Tibial artery (tissue), 4 donors: ENCODE measurements at places on chromosomes 11 and 22.

DNA sequence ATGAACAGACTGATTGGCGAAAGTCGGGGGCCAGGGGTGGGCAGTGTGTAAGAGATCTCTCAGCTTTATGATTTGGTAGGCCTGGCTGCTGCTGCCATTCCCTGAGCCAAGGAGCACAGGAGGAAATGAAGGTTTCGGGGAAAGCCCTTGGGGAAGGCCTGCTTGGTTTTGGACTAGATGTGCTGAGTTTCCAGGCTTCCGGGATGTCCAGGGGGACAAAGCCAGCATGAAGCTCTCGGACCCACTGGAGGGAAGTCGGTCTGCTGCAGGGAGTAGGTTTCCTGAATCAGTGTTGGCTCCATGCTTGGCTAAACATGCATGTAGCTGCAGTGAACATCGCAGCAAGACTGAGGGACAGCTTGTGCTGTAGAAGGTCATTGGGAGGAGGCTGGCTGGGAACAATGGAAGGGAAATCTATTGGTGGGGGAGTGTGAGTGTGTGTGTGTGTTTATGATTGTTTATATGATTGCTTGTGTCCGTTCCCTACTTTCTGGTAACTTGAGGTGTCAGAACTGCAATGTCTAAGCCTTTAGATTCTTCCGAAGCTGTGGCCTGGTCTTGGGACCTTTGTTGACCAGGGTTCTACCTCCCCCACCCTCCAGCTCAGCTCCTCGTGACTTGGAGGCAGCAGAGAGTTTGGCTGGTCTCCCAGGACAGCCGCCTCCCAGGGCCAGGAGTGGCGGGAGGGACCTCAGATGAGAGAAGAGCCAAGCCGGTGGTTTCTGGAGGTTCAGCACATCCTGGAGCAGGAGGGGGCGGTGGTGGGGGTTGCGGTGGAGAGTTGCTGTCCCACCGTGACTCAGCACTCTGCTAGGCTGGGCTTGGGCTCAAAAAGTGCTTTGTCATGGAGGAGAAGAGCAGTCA is 4.0 kb upstream of the FTH1 start:
- no peaks in the 10 kb centered on the region for H3K27me3 ChIP-seq
- H3K27ac ChIP-seq: peak overlapping the region; percentile 98
- H3K4me3 ChIP-seq: no peak overlapping the region
- peak; percentile 99 for DNase-seq
- H3K36me3 ChIP-seq: no peaks in the 10 kb centered on the region

- no peak overlapping the region for H3K27ac ChIP-seq
- H3K36me3 ChIP-seq: no peaks in the 10 kb centered on the region
- H3K4me3 ChIP-seq: no peak overlapping the region
- DNase-seq: no peak
- H3K4me1 ChIP-seq: peaks cover under 1% of the 10 kb centered on the region
- peaks cover 36% of the 10 kb centered on the region for H3K27me3 ChIP-seq
Measured at GRCh38 chr11:115497303-115497702, 6.9 kb downstream of the CADM1 start.

GRCh38 chr11:117641008-117641915 is 155.8 kb downstream of the DSCAML1 start:
- no peak overlapping the region for H3K4me3 ChIP-seq
- H3K27ac ChIP-seq: no peak overlapping the region
- H3K36me3 ChIP-seq: no peaks in the 10 kb centered on the region
- no peak for DNase-seq

DNA sequence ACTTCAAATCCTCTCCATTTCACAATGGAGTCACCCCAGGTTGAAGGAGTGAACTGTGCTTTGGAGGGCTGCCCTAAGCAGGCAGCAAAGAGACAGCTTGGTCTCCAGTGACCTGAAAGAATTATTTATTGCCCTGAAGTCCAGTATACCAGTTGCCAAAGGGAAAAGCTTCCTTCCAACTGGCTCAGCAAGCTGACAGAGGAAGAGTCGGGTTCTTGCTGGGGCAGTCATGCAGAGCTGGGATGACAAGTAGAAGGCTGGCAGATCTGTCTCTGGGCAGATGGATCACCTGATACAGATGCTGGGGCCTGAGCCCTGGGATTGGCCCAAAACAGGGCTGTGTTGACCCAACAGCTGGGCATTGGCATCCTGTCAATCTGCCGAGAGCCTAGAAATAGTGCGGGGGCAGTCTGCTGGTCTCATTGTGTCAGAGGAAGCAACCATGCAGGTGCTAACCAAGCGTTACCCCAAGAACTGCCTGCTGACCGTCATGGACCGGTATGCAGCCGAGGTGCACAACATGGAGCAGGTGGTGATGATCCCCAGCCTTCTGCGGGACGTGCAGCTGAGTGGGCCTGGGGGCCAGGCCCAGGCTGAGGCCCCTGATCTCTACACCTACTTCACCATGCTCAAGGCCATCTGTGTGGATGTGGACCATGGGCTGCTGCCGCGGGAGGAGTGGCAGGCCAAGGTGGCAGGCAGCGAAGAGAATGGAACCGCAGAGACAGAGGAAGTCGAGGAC is at the start of gene THRSP:
Gene THRSP, plus strand, starts transcription at position 422 of the 742 bp plus-strand sequence. Its CDS starts 21 bp downstream, at position 443.
- no peak for DNase-seq
- peak within 1 kb of the TSS; percentile 2 for H3K27ac ChIP-seq
- H3K4me3 ChIP-seq: no peak within 1 kb of the TSS
- peaks cover under 1% of the 10 kb centered on the region for H3K36me3 ChIP-seq
- H3K4me1 ChIP-seq: no peaks in the 10 kb centered on the region

DNA sequence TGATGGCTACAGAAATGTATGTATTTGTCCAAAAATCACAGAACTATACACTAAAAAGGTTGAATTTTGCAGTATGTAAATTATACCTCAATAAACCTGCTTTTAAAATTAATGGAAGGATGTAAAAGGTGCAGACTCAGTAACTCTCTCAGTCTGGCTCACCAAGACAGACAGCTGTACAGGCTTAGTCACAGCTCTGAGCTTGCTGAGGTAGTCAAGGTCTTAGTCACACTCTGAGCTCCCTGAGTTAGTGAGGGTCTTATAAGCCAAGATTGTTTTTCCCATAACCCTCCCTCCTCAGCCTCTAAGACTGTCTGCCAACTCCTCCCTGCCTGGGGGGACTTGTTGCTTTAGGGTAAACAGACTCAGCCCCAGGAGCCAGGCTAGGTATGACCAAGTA is 59.3 kb upstream of the IZUMO1R start:
- no peak for DNase-seq
- no peak overlapping the region for H3K27ac ChIP-seq
- no peaks in the 10 kb centered on the region for H3K36me3 ChIP-seq
- no peaks in the 10 kb centered on the region for H3K27me3 ChIP-seq
- no peaks in the 10 kb centered on the region for H3K4me1 ChIP-seq

- H3K36me3 ChIP-seq: no peaks in the 10 kb centered on the region
- peak overlapping the region; percentile 90 for H3K27ac ChIP-seq
- H3K4me3 ChIP-seq: peak overlapping the region; percentile 63
- no peaks in the 10 kb centered on the region for H3K27me3 ChIP-seq
Measured at GRCh38 chr11:64803846-64804345, 882 bp upstream of the MAP4K2 start.

DNA sequence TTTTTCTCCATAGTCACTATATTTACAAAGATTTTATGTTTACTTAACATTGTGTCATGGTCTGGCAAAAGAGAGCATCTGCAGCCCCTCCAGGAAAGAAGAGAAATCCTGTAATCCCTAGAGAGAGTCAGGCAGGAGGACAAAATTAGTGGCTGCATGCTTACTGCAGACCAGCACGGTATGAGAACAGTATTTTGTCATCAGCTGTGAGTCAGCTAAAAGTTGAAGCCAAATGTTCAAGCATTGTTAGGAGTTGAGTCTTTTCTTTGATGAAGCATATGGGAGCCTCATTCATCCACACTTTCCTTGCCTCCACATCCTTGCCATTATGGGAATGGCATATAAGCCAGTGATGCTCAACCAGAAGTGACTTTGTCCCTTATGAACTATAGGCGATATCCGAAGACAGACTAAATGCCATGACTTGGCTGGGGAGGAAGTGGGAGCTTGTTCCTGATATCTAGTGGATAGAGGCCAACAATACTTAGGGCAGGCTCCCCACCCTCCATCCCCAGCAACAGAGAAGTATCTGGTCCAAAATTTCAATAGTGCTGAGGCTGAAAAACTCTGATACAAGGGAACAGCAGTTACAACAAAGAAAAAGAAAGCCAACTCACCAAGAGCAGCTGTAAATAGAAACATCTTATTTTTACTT is 112.0 kb upstream of the OR5AK2 start:
- H3K27ac ChIP-seq: no peak overlapping the region
- no peak overlapping the region for H3K4me3 ChIP-seq
- DNase-seq: no peak
- H3K36me3 ChIP-seq: no peaks in the 10 kb centered on the region
- no peaks in the 10 kb centered on the region for H3K27me3 ChIP-seq
- H3K4me1 ChIP-seq: no peaks in the 10 kb centered on the region

DNA sequence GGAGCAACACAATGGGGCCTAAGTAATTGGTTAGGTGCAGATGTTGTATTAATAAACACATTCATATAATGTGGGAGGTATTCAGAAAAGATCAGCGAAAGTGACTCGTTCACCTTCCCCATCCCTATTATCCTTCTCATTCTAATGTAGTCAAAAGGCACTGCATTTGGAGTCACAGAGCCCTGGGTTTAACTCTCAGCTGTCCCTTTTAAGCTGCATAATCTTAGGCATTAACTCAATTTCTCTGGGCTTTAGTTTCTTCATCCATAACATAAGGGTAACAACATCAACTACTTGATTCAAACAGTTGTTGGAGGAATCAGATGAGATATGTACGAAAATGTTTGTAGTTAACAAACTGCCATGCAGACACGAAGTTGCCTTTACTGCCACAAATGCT is 187.6 kb upstream of the PITPNB start:
- H3K27ac ChIP-seq: no peak overlapping the region
- DNase-seq: no peak
- H3K36me3 ChIP-seq: peaks cover 26% of the 10 kb centered on the region
- no peaks in the 10 kb centered on the region for H3K27me3 ChIP-seq
- no peaks in the 10 kb centered on the region for H3K4me1 ChIP-seq

GRCh38 chr22:39703091-39703490 is 132.5 kb downstream of the CACNA1I start:
- H3K36me3 ChIP-seq: no peaks in the 10 kb centered on the region
- H3K27ac ChIP-seq: no peak overlapping the region
- no peak overlapping the region for H3K4me3 ChIP-seq
- H3K27me3 ChIP-seq: peaks cover 65% of the 10 kb centered on the region
- H3K4me1 ChIP-seq: no peaks in the 10 kb centered on the region

DNA sequence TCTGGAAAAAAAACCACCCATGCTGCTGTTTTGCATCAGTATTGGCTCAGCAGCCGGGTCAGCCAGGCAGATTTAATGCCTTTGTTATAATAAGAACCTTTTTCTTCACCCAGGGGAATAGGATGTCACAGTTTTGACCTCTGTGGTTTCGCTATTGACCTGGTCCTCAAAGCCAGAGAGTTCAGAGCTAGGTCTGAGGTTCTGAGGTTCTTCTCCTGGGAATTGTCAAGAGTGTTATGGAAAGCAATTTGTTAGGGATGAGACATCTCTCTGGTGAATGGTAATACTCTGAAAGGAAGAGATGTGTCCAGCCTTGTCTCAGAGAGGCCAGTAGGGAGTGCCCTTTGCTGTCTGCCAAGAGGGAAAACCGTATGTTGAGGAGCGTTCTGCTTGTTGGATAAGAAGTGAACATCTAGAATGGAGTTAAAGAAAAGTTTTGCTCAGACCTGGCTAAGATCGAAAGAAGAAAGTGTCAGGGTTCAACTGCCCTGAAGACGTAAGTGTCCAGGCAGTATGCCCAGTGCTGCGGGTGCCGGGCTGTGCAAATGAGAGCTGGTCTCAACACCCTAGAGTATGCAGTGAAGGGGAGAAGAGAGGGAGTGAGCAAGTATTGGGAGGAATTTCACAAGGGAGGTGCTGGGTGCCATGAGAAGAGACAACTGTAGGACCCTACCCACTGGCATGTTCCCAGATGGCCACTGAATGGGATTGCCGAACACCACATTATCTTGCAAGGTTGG is 150.9 kb upstream of the TTC12 start:
- H3K27me3 ChIP-seq: no peaks in the 10 kb centered on the region
- H3K27ac ChIP-seq: no peak overlapping the region
- DNase-seq: peak; percentile 35
- no peaks in the 10 kb centered on the region for H3K36me3 ChIP-seq

- H3K36me3 ChIP-seq: no peaks in the 10 kb centered on the region
- H3K27me3 ChIP-seq: no peaks in the 10 kb centered on the region
- no peak overlapping the region for H3K4me3 ChIP-seq
- DNase-seq: no peak
Measured at GRCh38 chr11:9571763-9572115, 1.7 kb upstream of the WEE1 start.

DNA sequence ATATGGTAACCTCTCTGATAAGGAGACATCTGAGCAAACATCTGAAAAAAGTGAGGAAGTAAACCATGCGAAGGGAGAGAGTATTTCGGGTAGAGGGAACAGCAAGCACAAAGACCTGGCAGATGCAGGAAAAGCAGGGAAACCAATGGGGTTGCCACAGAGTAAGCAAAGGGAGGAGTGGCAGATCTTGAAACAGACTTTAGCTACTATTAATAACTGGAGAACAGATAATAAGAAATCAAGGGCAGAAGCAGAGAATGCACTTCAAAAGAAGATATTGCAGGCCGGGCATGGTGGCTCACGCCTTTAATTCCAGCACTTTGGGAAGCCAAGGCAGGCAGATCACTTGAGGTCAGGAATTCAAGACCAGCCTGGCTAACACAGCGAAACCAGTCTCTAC is 18.1 kb downstream of the MRTFA start:
- H3K27ac ChIP-seq: no peak overlapping the region
- no peaks in the 10 kb centered on the region for H3K27me3 ChIP-seq
- H3K36me3 ChIP-seq: no peaks in the 10 kb centered on the region
- no peak overlapping the region for H3K4me3 ChIP-seq
- H3K4me1 ChIP-seq: no peaks in the 10 kb centered on the region

DNA sequence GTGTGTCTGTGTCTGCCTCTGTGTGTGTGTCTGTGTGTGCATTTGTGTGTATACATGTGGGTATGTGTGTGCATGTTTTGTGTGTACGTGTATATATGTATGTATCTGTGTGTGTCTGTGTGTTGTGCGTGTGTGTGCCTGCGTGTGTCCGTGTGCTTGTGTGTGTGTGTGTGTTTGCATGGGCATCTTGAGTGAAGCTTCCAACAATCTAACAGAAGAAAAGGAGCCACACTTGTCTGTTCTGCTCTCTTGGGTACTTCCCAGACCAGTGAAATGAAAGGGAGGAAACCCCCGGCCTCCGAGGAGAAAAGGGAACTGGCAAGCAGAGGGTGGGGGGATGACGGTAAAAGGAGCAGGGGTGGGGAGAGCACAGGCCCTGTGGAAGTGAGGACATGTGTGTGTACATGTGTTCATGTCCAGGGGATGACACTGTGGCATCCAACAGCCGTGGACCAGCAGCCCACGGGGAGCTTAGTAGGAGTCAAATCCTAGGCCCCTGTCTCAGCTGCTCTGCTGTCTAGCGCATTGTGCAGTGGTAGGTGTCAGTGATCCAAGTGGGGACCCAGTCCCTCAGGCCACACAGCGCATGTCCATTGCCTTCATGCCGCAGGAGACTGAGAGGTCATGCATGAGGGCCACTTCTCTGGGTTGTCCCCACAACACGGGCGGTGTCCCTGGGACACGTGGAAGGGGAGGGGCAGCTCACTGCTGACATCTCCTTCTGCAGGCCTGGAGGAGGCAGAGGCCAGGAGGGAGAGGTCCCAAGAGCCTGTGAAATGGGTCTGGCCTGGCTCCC is 8.1 kb downstream of the CSF2RB start:
- H3K4me3 ChIP-seq: no peak overlapping the region
- H3K4me1 ChIP-seq: no peaks in the 10 kb centered on the region
- H3K27ac ChIP-seq: no peak overlapping the region
- peaks cover 48% of the 10 kb centered on the region for H3K27me3 ChIP-seq
